NCI-H1092 treated with DMSO at 0.1 percent for 48 hours (cell line): ENCODE measurements at places on chromosomes 5 and 9.
A peak's percentile ranks its signal among the peaks of the same experiment; 100 is the strongest.

GRCh38 chr5:179222246-179223017 is 122.8 kb downstream of the ADAMTS2 start:
- no peak for DNase-seq

GRCh38 chr5:132407970-132408369 is 38.5 kb downstream of the SLC22A5 start:
- DNase-seq: no peak

- no peak for DNase-seq
Measured at GRCh38 chr9:77794985-77795384, 146.9 kb upstream of the GNA14 start.

- DNase-seq: no peak
Measured at GRCh38 chr9:17631396-17631795, 52.5 kb downstream of the SH3GL2 start.

- no peak for DNase-seq
Measured at GRCh38 chr9:100397529-100398266, 29.2 kb upstream of the MSANTD3 start.

- DNase-seq: peak; percentile 49
Measured at GRCh38 chr5:2430606-2431005, 320.9 kb downstream of the IRX2 start.

GRCh38 chr5:125041798-125042197 is 295.4 kb upstream of the ZNF608 start:
- DNase-seq: no peak

- DNase-seq: no peak
Measured at GRCh38 chr9:35685506-35685905, 4.2 kb downstream of the TPM2 start.

DNA sequence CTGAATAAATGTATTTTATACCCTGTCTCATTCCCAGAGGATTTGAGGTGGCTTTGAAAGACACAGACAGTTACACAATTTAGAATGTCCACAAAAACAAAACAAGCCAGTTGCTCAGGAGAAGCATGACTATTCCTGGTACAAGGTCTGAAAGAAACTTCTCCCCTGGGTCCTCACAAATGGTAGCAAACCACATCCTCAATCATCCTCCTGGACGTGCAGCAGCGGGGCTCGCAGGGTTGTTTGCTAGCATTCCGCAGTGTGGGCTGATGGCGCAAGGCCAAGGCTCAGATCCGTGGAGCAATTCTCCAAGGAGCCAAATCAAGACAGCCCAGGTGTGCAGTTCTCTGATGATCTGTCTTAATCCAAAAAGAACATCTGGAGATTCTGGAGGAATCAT is 210.3 kb downstream of the ACTL7B start:
- no peak for DNase-seq

DNA sequence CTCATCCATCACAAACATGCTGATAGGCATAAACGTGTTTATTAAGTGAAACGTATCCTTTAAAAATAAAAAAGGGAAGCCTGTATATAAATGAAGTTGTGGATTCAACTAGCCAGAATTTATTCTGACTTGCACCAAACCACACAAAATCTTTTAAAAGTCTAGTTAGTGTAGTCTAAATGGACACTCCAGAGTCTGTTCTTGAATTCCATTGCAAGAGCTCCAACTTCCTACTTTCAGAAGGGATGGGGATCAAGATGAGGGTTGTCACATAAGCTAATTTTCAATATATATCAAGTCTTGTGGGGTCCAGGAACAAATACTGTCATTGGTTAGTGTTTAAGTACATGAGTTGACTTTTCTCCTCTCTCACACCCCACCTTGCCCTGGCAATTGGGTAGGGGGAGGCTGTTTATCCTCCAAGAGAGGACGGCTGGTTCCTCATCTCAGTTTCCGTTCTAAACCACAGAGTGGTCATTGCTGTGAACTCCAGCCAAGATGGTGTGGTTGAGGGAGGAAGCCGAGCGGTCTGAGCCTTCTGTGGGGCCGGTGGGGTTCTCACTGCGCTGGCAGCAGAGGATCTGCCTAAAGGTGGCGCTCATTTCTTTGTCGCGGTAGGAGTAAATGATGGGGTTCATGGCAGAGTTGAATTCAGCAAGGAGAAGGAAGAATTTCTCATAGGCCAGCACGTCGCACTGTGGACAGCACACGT is 163.2 kb downstream of the LPAR1 start:
- DNase-seq: no peak

- DNase-seq: no peak
Measured at GRCh38 chr5:138625134-138625533, 49.9 kb upstream of the HSPA9 start.

DNA sequence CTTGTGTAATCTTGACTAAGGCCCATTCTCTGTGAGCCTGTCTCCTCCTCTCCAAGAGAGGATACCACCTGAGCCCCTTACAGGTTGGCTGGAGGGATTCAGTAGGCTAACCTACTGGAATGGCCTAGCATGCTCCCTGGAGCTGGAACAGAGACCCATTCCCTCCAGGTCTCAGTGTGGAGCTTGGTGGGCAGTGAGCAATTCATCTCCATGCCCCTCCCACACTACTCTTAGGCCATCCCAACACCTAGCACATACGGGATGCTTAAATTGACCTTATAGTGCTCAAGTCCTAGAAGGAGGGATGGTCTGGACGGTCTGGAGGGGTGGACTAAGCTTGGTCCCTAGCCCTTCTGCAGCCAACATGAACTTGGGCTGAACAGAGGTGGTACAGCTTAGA is 75.6 kb downstream of the CRB2 start:
- no peak for DNase-seq

DNA sequence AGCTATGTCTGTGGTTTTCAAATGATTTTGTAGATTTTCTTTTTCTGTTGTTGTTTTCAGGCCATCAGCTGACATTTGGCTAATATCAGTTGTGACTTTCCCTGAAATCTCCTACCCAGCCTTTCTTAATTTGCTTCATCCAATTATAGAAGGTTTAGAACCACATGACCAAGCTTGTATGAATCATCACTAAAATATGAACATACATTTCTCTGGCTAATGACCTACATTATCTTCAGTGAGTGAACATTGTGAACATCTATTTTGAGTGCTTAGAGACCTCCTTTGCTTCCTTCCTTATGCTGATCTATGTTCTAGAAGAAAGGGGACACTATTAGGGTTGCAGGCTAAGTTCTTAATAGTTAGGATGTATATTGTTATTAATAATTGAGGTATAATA is 532.5 kb downstream of the RAB3C start:
- no peak for DNase-seq

DNA sequence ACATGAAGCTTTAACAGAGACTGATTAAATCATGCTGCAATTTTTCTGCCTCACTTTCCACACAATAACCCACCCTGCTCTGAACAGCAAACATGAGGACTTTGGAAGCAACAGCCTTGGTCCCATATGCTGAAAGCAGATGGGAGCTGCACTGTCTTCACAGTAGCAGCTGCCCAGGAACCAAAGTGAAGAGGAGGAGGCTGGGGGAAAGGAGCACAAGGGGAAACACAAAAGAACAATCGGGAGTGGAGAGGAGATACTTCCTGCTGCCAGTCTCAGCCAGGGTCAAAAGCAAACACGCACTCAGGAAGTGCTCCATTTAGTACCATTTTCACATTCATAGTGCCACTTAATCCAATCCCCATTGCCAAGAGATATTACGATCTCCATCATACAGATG is 183.3 kb upstream of the PUM3 start:
- DNase-seq: peak; percentile 99

- peak; percentile 74 for DNase-seq
Measured at GRCh38 chr9:127877566-127877998, at the start of gene AK1. Gene AK1 (minus strand): TSS chr9:127877675. CDS start chr9:127874617, 3,058 bp downstream.

DNA sequence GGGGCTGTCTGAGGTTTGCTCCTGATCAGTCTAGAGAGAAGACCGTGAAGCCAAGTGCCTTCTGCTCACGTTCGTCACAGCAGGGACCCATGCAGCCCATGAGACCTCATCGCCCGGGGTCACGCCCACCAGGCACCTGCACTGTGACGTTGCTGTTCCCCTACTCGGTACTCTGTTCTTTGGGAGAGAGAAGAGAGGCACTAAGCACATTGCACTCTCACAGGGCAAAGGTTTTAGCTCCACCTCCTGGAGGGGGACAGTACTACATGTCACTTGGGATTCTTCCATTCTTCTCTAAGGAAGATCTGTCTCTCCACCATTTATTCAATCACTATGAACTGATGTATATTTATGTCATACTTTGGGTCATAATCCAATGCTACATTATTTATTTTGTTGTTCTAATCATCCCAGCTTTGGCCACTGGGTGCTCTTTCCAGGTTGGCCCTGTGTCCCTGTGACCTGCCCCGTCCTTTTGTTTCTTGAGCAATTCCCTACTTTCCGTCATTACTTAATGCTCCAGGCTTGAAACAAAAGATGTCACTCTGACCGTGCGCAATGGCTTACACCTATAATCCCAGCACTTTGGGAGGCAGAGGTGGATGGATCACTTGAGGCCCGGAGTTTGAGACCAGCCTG is 31.4 kb upstream of the BRD3 start:
- peak; percentile 2 for DNase-seq

DNA sequence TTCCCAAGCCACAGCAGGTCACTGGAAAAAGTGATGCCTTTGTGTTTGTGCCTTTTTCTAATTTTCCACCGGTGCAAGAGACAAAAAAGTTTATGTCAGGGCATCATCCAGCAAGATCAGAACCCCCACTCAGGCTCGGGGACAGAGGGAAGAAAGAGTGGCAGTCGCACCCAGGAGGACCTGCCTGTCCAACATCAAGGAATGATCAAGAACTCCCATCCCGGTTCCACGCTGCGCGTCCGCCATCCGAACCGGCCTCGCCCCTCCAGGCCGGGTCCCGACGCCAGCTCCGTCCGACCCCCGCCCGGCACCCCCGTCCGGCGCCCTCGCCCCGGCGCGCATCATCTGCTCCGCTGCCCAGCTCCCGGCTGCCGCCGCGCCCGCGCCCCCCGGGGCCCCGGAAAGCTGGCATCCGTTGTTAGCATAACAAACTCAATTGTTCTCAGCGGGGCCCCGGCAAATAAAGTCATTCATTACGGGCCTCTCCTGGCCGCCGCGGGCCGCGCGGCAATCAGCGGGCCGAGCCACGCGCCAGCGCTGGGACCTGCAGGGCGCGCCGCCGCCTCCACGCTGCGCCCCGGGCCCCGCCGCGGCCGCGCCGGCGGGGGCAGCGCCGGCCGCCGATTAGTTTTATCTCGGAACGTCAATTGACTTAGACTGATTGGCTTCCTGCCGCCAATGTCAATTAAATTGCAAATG is 48.1 kb downstream of the PAX5 start:
- DNase-seq: no peak

- no peak for DNase-seq
Measured at GRCh38 chr9:91546574-91546973, 122.9 kb upstream of the NFIL3 start.

DNA sequence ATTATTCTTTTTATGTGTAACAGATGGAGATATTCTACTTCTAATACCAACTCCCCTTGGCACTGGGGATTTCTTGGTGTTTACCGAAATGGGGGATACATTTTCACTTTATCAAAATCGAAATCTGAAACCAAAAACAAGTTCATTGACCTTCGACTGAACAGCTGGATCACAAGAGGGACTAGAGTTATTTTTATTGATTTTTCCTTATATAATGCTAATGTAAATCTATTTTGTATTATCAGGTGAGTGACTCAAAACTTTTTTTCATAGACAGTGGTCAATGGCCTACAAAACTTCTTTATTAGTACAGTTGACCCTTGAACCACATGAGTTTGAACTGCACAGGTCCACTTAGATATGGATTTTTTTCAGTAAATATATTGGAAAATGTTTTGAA is 10.2 kb downstream of the PKD2L2 start:
- no peak for DNase-seq

- no peak for DNase-seq
Measured at GRCh38 chr5:149229298-149229937, 42.2 kb upstream of the AFAP1L1 start.

- DNase-seq: no peak
Measured at GRCh38 chr9:131733541-131734061, 6.3 kb downstream of the RAPGEF1 start.

DNA sequence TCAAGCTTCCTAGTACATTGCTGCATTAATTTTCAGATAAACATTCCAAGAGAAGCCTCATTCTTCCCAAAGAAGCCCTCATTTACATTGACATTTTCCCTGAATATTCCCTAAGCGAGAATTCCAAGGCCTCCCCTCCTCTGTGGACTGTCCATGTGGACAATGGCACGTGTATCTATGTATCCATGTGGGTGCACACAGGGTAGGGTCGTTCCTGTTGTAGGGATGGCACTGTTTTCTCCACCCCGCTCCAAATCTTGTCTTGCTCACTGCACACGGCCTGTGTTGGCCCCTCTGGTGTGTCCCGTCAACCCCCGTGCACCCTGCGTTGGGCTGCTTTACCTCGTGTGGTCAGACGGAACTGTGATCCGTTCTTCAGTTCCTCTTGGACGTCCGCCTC is 104.7 kb upstream of the IRX2 start:
- no peak for DNase-seq

- DNase-seq: no peak
Measured at GRCh38 chr5:126433701-126434100, 10.5 kb downstream of the GRAMD2B start.

DNA sequence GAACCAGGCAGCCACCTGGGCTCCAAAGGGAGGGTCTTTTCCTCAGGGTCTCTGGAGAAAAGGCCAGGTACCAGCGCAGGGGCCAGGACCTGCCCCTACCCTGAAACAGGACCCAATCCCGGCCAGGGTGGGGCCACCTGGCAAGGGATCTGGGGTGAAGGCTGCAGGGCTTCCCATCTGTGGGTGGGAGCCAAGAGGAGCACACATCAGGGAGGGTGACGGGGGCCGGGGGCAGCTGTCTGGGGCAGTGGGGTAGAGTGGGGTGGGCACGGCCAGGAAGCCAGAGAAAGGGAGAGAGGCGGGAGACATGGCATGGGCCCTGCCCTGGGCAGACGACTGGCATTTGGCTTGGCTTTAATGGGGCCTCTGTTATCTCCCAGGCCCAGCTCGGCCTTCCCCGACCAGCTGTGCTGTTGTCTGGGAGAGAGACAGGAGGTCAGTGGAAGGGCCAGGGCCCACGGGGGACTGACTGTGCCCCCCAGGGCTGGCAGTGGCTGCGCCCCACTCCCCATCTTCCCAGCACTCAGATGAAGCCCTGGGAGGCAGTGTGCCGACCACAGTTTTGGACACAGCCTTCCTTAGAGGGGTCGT is 57.2 kb upstream of the RNF130 start:
- no peak for DNase-seq

GRCh38 chr5:15526413-15526812 is 26.4 kb downstream of the FBXL7 start:
- no peak for DNase-seq

GRCh38 chr5:134510970-134511795 is 14.3 kb upstream of the JADE2 start:
- no peak for DNase-seq

- DNase-seq: no peak
Measured at GRCh38 chr9:28834156-28834555, 1260.9 kb upstream of the C9orf72 start.

DNA sequence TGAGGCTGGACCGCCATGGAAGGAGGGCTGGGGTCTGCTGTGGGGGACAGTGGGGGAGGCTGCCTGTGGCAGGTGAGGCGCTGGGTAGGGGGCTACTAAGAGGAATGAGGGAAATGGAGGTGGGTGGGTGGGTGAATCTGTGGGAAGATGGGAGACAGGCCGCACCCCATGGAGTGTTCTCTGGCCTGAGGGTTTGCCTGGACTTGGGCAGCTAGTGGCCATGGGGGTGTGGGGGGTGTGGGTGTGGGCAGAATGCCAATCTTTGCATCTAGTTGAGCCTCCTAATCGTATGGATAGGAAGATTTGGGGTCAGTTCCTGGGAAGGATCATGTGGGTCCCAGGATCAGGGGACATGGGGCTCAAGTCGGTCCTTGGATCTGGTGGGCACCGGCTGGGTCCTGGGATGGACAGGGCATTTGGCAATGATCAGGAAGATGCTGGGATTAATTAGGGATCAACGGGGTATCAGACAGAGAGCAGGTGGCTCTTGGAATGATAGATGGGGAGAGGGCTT is 518 bp downstream of the ZDHHC12 start:
- no peak for DNase-seq
